ENCODE measurements at places on chromosomes 11 and 22.

DNA sequence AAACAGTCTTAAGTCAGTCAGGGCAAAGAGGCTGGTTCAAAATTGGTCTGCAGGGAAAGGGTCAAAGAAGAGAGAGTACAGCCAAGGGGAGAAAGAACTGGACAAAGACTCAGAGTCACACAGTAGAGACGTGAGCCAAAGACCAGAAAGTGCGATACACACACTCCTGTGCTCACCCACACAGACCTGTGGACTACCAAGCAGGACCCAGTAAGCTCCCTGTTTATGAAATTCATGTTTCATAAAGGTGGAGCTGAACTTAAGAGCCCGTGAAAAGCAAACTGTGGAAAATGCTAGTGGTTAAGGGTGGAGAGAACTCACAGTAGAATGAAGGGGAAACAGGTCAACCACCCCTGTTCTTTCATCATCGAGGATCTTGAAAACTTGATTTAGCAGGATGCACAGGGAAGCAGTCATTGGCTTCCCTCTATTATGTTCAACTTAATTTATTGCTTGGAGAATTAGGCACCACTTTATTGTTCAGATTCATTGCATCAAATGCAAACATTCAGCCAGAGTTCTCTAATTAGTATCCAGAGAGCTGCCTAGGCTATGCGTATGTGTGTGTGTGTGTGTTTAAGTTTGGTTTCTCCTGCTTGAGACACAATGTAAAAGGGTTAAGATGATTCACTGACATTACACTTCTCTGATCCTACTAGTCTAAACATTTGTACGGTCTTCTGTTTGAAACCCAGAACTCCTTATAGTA, 160.9 kb upstream of the MTMR2 start:
- DNase-seq = no peak

DNA sequence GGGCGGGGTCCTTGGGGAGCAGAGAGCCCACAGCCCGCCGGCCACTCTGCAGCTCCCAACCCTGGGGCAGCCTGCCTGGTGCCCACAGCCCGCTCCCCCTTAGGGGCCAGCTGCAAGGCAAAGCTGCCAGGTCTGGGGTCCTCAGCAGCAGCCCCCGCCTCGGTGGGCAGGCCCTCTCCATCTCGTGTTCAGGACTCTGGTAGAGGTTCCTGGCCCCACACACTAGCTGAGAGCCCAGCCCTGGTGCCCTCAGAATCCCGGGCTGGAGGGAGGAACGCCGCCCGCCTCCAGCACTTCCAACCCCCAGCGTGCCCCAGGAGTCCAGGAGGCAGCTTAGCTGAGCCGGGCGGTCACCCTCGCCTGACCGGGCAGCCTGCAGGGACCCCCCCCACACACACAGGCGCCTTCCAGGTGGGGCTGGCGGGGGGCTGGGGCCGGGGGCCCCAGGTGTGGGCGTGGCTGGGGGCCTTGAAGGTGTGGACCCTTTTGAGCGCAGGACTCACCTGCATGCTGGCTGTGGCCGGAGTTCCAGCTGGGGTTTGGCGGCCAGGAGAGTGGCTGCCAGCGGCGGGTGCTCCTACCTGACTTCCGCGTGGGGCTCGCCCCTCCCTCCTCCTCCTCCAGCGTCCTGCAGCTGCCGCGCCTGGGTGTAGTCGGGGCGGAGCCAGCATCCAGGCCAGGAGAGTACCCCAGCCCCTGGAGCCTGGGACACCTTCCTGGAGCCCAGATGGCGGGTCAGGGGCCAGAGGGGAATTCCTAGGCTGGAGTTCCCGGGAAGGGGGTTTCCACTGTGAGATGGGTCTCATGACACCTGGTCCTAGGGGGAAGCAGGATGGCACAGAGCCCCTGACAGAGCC, at the start of gene ANO9:
Gene ANO9, minus strand, starts transcription at position 594 of the 857 bp plus-strand sequence. Its CDS starts 85 bp downstream, at position 509.
- no peak for DNase-seq

DNA sequence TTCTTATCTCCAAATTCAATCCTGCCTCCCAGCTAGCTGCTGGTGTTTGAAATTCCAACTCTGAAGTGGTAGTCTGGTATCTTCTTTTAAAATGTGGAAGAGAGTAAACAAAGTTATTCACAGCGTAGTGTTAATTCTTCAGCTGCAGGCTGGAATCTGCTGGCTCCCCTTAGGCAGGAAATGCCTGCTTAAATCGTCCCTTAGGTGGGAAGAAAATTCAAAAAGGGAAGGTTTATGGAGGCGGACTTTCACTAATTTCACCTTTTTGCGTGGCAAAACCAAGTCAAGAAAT, 439.0 kb upstream of the CCDC90B start:
- no peak for DNase-seq

GRCh38 chr11:21687643-21688042, 505.2 kb upstream of the ANO5 start:
- DNase-seq = no peak

DNA sequence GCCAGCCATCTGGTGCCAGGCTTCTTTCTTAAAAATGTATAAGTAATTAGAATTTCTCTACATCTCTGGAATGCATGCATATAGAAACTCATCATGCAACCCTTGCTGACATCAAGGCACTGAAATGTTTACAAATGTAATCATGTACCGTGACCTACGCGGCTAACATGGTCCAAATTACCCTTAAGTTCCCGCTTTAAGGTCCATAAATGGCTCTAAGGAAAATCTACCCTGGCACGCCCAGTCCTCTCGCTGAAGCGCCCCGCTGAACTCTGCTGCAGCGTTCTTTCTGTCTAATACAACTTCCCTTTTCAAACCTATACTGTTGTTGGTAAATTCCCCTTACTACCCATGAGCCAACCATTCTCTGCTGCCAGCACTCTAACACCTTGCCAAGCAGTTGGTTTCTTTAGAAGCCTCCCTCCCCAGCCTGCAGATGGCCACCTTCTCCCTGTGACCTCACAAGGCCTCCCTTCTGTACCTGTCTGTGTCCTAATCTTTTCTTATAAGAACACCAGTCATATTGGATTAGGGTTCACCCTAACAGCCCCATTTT, 13.5 kb upstream of the HMOX1 start:
- no peak for DNase-seq

- no peak for DNase-seq
Observed at GRCh38 chr11:115939731-115940421, 435.7 kb upstream of the CADM1 start.

- DNase-seq = no peak
Observed at GRCh38 chr11:69939551-69940245, 120.5 kb upstream of the FGF3 start.

GRCh38 chr11:118928870-118929500, 3.3 kb upstream of the BCL9L start:
- DNase-seq = peak; percentile 86

DNA sequence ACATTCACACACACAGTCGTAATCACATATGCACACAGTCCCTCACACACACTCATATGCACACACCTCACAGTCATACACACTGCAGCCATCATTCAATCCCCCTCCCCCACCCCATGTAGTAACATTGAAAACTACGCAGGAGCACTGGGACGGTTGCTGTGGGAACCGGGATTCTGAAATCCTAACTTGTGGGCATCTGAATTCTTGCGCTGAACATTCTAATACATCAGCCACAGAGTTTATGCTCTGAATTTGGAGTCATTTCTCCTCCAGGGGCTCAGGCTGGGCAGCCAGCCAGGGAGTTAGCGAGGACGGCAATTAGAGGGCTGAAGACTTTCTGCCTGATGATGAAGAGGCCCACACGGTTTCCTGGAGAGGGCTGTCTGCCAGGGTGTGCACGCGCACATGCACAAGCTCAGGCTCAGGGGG, 32.7 kb downstream of the CD6 start:
- no peak for DNase-seq

DNA sequence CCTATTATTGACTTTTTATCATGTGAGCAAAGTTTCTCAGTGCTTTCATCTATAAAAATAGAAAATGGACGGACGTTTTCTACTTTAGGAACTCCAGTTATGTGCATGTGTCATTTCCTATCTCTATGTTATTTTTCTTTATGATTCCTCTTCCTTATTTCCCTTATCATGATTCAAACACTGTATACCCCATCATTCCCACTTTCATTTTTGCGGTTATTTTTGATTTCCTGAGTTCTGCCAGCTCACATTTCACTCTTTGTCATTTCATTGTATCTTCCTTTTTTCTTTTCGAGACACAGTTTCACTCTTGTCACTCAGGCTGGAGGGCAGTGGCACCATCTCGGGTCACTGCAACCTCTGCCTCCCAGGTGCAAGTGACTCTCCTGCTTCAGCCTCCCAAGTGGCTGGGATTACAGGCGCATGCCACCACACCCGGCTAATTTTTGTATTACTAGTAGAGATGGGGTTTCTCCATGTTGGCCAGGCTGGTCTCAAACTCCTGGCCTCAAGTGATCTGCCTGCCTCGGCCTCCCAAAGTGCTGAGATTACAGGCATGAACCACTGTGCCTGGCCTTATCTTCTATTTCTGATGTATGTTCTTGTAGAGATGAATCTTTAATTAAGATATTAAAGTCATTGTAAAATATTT, 21.5 kb downstream of the C11orf58 start:
- DNase-seq = no peak

- DNase-seq = peak; percentile 28
Observed at GRCh38 chr11:9379041-9379440, 5.4 kb upstream of the IPO7 start.

DNA sequence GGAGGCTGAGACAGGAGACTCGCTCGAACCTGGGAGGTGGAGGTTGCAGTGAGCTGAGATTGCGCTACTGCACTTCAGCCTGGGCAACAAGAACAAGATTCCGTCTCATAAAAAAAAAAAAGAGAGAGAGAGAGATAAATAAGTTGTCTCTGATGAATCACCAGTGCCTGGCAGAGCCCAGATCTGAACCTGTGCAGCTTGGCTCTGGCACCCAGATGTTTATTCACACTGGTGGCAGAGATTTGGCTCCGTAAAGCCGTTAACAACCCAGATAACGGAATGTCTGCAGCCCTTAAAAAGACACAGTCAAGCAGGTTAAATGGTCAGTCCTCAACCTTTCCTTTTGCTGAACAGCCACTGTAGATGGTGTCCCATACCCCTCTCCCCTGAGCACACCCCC, 33.5 kb upstream of the RTL6 start:
- peak; percentile 8 for DNase-seq

- DNase-seq = no peak
Observed at GRCh38 chr11:114924042-114924441, 245.7 kb downstream of the NXPE2 start.

GRCh38 chr22:27772081-27772983, 29.2 kb downstream of the MN1 start:
- DNase-seq = no peak

DNA sequence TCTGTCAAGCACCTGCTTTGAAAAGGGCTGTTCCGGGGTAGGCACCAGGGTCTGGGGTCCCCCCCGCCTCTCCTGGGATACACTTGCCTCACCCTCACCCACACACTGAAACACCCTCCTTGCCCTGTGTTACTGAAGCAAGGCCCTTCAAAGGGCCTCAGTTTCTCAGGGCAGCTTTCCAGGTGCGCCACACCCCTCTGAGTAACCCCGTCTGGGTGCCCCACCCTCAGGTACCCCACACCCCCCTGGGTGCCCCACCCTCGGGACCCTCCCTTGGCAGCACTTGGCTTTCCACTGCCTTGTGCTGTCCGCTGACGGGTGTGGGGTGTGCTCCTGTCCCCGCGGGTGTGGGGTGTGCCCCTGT, 413.6 kb downstream of the TBC1D22A start:
- peak; percentile 44 for DNase-seq

DNA sequence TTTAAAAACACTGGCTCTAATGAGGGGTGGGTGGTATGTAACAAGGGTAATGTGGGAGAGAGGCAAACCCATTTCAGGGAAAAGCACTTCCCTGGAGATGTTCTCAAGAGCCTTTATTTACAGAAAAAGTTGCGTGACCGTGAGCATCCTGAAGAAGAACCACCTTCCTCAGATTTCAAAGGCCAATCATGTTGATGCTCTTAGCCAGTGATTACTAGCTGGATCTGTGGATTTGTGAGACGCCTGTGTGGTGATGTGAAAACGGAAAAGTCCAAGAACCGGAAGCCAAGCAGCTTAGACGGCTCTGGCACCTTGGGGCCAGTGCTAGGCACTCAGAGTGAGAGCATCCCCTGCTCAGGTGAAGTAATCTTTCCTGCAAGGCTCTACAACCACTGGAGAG, 12.6 kb upstream of the UBASH3B start:
- DNase-seq = no peak

- DNase-seq = no peak
Observed at GRCh38 chr11:32109592-32109991, 18.7 kb downstream of the RCN1 start.

DNA sequence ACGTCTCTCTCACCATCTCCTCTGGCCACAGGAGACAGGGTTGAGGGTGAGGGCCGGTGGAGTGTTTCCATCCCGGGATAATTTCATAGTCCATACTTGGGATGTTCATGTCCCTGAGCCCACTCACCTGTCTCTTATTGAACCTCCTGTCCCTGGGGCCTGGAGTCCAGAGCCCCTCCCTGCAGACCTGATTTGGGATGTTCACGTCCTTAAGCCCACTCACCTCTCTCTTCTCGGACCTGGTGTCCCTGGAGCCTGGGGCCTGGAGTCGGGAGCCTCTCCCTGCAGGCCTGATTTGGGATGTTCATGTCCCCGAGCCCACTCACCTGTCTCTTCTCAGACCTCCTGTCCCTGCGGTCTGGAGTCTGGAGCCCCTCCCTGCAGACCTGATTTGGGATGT, 868.2 kb downstream of the BRD1 start:
- peak; percentile 35 for DNase-seq

DNA sequence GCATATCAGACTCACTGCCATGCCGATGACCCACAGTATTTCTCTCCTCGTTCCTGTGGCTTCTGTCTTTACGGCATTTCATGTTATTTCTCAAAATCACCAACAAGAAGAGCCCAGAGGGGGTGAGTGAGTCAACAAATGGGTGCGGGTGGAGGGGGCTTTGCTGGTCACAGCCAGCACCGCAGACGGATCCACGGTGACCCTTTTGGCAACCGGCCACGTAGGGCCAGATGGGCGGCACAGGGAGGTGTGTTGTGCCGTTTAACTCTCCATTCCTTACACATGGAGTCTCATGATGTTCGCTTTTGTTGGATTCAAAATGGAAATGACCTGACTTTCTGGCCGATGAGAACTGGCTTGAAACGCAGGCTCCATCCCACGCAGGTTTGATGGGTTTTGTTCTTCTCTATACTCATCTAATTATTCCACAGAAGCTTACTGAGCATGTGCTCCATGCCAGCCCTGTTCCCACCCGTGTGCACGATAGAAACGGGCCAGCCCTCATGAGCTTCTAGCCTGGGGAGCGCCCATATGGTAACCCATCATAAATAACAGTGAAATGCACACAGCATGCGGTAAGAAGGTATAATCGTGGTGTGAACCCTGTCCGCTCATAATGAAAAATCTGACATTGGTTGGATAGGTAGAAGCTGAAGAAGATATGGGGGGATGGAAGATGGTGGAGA, 319.9 kb downstream of the BRD1 start:
- DNase-seq = peak; percentile 25

GRCh38 chr11:13216019-13216710, 61.4 kb upstream of the BMAL1 start:
- no peak for DNase-seq

DNA sequence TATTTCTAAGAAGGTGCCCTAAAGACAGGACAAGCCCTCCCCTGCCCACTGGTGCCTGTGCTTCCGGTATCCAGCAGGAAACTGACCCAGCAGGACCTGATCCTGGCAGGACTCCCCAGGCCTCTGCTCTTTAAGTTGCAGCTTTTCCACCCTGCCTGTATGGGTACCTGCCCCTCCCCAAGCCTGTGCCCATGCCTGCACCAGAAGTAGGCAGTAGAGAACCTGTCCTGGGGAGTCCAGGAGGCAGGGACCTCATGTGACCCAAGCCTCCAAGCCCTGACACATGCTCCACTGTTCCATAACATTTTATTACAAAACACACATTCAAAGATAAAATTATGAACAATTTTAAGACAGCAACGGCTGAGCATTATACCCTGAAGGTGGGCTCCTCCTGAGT, 14.2 kb downstream of the CWC15 start:
- no peak for DNase-seq

GRCh38 chr11:20117291-20117690, 43.0 kb downstream of the DBX1 start:
- no peak for DNase-seq

All from suprapubic skin (tissue), 4 donors.